ENCODE measurements at places on chromosomes 7 and 10.

- DNase-seq: no peak
These were observed 280.7 kb upstream of the MAGI2 start for GRCh38 chr7:79734181-79734580.

DNA sequence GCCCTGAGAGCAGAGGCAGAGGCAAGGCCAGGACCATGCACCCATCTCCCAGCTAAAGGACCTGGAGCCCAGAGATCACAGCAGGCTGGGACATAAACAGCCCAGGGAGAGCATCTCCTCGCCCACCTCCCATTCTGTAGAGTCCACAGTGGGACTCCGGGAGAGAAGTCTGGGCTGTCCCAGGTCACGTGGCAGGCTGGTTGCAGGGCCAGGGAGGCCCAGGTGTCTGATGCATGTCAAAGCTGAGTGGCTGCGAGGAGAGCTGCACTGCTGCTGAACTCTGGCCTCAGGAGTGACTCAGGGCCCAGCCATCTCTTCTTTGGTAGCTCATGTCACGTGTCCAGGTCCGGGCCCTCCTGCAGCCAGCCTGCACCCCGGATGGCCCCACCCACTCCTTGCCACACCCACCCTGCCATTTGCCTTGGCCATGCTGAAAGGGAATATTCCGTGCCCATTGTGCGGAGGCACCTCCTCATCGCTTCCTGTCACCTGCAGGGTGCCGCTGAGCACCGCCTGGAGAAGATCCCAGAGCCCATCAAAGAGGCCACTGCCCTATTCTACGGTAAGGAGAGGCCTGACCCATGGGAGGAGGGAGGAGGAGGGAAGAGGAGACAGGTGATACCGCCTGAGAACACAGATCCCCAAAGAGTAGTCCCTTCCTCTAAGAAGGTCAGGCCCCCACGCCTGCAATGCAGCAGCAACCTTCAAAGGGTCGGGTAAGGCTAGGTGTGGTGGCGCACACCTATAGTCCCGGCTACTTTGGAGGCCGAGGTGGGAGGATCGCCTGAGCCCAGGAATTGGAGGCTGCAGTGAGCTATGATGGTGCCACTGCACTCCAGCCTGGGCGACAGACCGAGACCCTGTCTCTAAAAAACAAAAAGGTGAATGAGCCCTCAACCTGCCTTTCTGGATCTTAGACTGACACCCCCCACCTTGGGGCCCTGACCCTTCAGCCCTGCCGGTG, 12.6 kb upstream of the SH2B2 start:
- DNase-seq: no peak

- no peak for DNase-seq
These were observed 11.3 kb downstream of the COL26A1 start for GRCh38 chr7:101373812-101374614.

DNA sequence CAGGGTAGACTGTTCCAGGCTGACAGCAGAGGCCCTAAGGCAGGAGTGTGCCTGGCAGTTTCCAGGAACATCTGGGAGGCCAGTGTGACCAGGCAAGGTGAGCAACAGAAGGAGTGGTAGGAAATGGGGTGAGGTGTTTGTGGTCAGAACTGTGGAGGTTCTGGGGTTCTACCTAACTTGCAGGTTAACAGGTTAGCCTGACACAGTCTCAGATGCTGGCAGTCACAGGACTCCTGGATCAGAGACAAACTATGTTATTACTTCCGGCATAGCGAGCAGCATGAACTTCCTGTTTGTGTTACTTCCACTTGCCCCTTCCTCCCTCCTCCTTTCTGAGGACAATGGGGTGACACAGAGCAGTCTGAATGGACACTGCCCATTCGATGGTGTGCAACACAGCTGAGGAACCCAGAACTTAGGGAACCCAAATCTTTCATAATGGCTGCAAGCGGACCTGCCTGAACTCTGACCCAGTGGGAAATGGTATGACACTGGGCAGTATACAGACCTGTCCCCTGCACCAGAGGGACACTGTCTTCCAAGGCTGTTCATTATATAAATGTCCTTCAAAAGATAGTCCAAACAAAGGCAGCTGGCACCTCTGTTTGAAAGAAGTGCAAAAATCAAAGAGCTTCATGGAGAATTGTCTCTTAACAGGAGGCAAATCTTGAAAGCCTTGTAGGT, 3.9 kb upstream of the SAR1A start:
- peak; percentile 58 for DNase-seq

DNA sequence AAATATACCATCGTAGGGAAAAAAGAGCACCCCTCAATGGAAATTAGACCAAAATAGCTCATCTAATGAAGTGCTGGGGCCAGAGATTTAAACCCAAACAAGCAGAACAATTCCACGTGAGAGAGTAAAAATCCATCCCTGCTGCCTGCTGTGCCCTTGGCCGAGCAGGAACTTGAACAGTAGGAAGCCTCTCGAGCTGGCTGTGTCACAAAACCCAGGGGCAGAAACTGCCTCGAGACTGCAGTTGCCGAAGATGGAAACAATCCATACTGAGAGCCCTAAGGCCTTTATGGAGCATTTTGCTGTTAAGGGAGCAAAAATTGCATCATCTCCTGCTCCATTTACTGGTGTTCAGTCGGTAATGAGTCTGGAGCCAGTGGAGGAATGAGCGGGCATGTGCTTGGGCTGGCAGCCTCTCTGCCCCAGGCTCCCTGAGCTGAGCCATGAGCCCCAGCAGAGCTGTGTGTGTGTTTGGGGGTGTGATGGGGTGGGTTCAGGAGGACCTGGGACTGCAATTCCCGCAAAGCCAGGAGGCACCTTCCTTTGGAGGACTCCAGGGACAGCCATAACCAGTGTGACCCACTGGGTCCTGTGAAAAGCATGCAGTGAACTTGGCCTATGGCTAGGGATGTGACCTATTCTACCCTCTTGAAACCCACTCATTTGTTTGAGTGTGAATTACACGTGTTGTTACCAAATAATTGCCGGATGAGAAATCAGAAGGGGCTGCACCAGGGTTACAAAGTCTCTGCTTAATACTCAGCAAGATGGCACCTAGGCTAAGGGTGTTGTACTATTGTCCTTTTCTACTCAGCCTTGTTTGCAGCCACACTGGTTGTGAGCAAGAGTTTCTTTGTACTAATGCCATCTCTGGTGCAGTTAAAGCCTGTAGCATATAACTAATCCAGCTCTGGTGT, 58.3 kb downstream of the CDHR3 start:
- DNase-seq: no peak

DNA sequence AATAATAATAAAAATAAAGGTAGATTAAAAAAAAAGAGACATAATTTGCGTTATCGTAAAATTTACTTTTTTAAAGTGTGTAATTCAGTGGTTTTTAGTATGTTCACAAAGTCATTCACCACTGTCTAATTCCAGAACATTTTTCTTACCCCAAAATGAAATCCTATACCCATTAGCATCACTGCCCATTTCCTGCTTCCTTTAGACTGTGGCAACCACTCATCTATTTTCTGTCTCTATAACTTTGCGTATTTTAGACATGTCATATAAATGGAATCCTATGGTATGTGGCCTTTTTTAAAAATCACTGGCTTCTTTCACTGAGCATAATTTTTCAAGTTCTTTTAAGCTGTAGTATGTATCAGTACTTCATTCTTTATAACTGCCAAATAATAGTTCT, 53.6 kb downstream of the KAT6B start:
- DNase-seq: no peak

- DNase-seq: no peak
These were observed 617.4 kb downstream of the CCSER2 start for GRCh38 chr10:84945791-84946190.

- DNase-seq: no peak
These were observed 66.6 kb upstream of the ABLIM1 start for GRCh38 chr10:114724716-114725106.

DNA sequence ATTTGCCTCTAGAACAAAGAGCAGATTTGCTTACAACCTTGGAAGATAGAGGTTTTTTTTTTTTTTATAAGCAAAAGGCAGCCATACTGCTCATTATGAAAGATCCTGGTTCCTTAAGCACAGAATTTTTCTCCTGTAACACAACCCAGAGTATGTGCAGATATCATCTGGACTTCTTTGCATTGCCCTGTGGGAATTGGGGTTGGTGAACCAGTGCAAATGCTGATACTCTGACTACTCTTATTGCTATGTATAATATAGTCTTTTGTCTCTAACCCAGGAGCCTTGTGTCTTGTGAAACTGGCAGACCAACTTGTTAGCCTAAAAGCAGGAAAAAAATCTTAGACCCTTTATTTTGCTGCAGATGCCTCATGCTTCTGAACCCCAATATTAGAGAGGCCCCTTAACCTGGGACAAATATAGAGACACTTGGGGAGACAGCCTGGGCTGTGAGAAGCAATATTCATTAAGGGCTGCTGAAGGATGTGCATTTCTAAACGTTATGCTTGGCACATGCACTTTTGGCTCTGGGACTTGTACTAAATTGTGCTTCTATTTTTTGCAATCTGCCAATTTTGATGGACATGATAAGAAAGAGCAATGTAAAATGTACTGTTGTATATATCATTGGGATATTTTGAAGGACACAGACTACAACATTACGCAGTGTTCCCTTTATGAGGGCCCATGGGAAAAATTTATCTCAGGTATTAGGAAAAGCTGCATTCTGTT, 78.9 kb downstream of the ANLN start:
- DNase-seq: no peak

- peak; percentile 25 for DNase-seq
These were observed 5.3 kb downstream of the FRMD4A start for GRCh38 chr10:14325325-14325955.

- no peak for DNase-seq
These were observed 387.0 kb upstream of the SEMA3D start for GRCh38 chr7:85573844-85574243.

- DNase-seq: no peak
These were observed 421.1 kb upstream of the SORCS1 start for GRCh38 chr10:107585630-107586029.

DNA sequence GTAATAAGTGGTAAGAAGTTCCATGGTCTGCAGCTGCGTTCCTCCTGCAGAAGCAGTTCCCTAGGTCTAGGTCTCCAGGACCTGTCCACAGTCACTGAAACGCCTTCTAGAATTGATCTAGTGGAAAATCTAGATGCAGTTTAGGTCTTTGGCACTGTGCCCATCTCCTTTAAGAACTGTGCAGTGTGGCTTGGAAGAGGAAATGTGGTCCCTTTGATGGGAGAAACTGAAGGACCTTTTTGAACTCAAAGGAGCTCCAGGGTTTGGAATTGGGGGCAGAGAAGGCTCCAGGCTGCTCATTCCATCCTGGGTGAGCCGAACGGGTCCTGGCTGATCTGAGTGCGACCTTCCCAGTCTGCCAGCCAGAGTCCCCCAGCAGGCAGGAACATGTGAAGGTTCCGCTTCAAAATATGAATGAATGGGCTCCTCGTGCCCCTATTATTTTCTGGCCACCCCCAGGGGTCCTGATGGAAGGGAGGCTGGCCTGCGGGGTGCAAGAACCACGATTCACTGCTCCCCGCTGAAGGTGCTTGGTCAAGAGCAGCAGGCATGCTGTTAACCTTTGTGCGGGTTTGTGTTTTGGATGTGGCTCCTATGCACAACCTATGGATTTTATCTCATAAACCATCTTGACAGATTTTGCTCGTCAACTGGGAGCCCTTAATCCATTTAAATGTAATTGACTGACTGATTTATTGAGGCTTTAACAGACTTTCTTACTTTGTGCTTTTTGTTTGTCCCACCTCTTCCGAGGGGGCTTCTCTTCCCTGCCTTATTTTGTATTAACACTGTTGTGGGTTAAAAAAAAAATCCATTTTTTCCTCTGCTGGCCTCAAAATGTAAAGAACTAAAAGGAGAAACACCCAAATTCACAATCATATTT, 36.7 kb downstream of the ZNF467 start:
- no peak for DNase-seq

GRCh38 chr7:134482858-134483257, 24.0 kb upstream of the AKR1B1 start:
- no peak for DNase-seq

- no peak for DNase-seq
These were observed 34.7 kb upstream of the NFE2L3 start for GRCh38 chr7:26117142-26117807.

DNA sequence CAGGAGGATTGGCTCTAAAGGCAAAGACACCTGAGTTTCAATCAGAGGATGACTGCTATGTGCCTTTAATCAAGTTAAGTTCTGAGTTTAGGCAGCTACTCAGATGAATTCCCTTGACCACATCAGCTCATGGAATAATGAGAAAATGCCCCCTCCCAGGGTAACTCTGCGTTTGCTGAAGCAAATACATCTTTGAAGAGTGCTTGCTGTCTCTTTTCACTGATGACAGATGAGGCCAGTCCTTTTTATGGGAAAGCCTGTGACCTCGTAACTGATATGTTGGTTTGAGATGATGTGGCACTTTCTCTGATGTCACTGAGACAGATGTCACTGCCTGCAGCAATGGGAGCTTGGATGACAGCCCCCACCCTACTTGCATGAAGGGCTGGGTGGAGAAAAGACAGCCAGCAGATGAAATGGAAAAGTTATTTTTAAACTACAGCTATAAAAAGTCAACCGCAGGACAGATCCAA, 43.7 kb upstream of the DGKI start:
- DNase-seq: no peak

GRCh38 chr7:42736931-42737330, 174.9 kb downstream of the C7orf25 start:
- no peak for DNase-seq

GRCh38 chr7:27172823-27173510, 1.2 kb downstream of the HOXA10 start:
- peak; percentile 11 for DNase-seq

GRCh38 chr10:96721207-96721572, 876 bp upstream of the PIK3AP1 start:
- no peak for DNase-seq

- no peak for DNase-seq
These were observed 115.8 kb upstream of the ITGB1 start for GRCh38 chr10:33073641-33074415.

GRCh38 chr10:17453373-17454091, 863 bp downstream of the ST8SIA6 start:
- DNase-seq: peak; percentile 35

GRCh38 chr7:27179503-27180430, 5.3 kb downstream of the HOXA11 start:
- peak; percentile 62 for DNase-seq

GRCh38 chr7:8128449-8129317, 133.3 kb downstream of the ICA1 start:
- peak; percentile 62 for DNase-seq

Measured in CD4-positive, alpha-beta T cell treated with Interleukin-4 for 1 hour (primary cell).